Activated CD8-positive, alpha-beta memory T cell treated with anti-CD3 and anti-CD28 coated beads for 1 hour (primary cell): ENCODE measurements at places on chromosomes 7 and 10.

DNA sequence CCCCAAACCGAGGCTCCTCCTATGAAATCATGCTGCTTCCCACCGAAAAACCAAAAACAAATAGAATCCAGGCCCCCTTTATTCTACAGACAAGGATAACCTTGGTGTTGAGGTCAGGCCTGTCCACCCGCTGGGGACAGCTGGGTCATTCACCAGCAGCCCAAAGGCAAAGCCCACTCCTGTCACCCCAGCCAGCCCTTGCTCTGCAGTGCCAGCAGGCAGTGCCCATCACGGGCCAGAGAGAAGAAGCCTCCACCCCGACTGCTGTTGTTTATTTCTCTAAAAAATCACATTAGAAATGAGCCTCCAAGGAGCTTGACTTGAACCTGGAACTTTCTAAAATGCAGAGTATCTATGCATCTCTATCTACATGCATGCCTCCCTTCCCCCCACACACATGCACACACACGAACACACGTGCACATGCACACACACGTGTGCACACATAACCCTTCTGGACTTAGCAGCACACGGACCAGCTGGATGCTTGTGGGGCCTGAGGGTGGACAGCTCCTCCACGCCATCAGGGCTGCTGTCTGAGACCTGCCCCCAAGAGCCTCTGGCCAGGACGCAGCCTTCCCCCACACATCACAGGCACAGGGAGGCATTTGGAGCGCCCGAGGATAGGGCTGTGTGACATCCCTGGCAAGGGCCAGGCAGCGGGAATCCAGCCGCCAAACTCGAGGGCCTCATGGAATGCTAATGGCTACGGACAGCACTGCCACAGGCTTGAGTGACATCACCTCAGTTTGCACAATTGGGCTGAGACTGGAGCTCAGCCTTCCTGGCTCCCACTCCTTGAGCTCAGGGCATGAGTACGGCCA is 22.8 kb downstream of the PRKAG2 start:
- no peak for DNase-seq

- DNase-seq, result no peak
Observed at GRCh38 chr10:110017907-110018306, 10.1 kb downstream of the ADD3 start.

GRCh38 chr7:157932498-157933218 is 595.9 kb downstream of the DNAJB6 start:
- DNase-seq, result no peak

GRCh38 chr10:112509558-112510291 is 62.7 kb downstream of the VTI1A start:
- no peak for DNase-seq

GRCh38 chr7:114755856-114756255 is 166.0 kb upstream of the MDFIC start:
- DNase-seq, result no peak

DNA sequence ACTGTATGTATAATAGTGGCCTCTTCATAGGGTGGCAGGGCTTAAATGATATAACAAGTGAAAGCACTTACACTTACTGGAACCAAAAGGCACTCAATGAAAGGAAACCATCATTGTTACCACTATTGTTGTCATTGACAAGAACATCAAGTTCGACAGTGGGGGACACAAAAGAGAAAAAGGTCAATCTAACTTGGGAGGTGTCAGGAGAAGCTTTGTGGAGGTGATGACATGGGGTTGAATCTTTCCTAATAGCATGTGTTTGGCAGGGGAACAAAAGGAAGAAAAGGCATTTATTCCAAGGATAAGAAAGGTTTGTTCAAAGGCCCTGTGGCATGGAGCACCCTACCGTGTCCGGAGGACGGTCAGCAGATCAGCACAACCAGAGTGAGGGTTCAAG is 18.2 kb upstream of the ENO4 start:
- no peak for DNase-seq

DNA sequence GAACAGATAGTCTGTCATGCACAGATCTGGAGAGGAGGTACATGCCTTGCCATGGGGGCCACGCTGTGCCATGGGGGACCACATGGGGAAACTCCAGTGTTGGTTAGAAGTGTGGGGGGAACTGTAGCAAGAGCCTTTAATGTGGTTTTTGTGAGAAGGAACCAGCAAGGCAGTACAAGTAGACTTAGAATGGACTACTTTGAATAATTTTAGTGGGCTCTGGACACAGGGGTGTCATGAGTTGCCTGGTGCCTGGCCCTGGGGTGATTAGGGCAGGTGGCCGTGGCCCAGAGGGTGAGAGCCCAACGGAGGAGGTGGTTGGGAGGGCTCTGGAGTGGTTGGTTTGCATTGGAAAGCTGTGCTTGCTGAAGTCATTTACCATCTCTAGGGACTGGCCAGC is 77.2 kb downstream of the CXCL12 start:
- DNase-seq, result no peak

DNA sequence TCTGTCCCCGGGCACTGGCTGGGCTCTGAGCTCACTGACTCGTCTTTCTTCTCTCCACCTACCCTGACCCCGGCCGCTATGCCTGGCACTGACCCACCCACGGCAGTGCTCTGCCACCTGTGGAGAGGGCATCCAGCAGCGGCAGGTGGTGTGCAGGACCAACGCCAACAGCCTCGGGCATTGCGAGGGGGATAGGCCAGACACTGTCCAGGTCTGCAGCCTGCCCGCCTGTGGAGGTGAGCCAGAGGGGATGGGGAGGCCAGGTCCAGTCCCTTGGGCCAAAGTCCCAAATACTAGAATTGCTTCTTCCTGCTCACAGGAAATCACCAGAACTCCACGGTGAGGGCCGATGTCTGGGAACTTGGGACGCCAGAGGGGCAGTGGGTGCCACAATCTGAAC is 27.3 kb downstream of the TBATA start:
- DNase-seq, result no peak

GRCh38 chr10:96306516-96306915 is 2.3 kb downstream of the DNTT start:
- no peak for DNase-seq

- DNase-seq, result no peak
Observed at GRCh38 chr10:110762849-110763211, 108.9 kb upstream of the PDCD4 start.

DNA sequence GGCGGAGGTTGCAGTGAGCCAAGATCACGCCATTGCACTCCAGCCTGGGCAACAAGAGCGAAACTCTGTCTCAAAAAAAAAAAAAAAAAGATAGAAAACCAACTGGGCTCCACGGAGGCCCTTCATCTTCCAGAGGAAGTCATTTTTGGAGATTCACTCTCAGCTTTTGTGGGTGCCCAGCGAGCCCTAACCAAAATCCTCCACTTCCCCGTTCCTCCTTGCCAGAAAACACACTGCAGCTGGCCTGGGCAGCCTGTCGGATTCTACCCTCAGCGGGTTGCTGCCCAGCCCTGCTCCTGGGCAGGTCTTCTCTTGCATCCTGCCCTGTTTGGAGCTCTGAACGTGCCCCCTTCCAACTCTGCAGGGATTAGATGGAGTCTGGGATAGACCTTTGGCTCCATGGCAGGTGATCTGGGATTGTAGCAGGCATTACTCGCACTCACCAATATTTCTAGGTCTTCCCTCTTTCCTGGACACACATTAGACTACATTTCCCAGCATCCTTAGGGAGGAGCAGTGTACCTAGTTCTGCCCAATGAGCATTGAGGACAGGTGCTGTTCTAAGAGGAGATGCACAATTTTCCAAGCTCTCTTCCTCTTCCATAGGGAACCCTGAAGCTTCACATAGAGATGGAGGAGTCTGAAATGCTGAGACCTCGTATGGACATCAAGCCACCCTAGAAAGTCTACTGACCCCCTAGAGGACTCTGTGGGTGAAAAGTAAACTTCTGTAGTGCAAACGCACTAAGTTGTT is 4.6 kb downstream of the GRID2IP start:
- no peak for DNase-seq

DNA sequence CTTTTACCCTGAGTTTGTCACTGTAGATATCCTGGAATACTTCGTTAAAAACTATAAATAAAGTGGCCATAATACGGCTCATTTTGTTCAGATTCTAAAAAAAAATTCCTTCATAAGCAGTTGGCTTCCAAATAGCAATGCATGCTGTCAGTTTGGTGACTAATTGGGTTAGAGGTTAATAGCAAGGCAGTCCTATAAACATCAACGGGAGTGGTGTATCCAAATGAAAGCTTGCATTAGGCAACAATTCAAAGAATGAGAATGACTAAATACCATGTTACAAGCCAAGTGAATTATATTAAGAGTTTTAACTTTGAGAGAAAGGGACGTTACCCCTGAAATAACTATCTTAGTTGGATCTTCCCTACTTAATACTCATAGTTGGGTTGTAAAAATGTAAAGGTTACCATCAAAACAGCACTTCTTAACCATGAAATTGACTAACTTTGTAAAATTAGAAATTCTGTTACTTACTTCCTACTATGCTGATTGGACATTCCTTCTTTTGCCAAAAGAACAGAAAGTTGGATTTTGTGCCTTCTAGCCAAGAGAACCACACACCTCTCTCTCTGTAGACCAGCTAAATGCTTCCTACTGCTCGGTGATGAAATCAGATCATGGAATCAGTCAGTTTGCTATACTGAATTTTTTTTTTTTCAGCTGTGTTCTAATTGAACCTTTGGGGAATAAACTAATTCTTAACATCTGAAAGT is 98.0 kb downstream of the KAT6B start:
- no peak for DNase-seq

GRCh38 chr10:106396192-106396591 is 768.3 kb downstream of the SORCS1 start:
- no peak for DNase-seq

DNA sequence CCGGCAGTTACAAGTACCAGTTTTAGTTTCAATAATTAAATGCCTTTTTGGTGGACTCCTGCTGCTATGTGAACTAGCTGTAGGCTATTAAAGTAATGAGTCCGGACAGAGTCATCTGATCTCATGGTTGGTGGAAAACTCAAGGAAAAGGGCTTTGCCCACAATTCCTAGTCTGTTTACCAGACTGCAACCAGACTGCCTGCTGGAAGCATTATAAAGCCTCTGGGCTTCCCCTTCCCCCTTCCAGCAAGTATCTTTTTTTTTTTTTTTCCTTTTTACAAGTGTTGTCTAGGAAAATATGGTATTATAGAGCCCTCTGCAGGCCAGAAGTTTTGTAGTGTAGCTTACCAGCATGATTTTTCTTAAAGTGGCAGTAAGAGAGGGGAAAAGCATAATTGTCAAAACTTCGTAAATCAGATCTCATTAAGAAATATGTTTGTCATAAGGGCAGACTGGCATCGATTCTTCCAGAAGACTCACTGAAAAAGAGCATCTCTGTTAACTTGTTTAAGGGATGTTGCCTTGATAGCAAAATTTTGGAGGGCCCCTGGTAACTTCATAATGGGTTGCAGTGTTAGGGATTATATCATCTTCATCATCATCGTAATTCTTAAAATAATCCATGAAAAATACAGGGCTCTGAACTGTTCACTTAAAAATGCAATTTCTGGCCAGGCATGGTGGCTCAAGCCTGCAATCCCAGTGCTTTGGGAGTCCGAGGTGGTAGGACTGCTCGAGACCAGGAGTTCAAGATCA is 181.3 kb downstream of the TAX1BP1 start:
- no peak for DNase-seq

DNA sequence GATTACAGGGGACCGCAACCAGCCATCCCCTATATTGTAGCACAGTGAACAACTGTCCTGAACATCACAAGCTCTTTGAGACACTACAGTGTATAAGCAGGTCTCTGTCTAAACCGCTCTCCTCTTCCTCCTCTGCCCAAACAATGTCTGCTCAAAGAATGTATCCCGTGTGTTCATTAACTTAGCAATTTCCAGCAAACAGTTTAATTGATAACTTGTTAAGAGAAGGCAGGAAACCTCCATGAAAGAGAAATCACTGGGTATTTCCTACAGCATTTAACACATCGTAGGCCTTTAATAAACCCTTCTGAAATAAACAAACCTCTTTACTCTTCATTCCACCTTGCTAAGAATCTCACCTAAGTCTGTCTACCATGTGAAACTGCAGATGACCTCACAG is 1.5 kb downstream of the PMS2 start:
- no peak for DNase-seq

- DNase-seq, result no peak
Observed at GRCh38 chr10:98217801-98218200, 50.2 kb downstream of the LOXL4 start.

- DNase-seq, result no peak
Observed at GRCh38 chr7:94301024-94301586, 93.6 kb upstream of the COL1A2 start.

GRCh38 chr7:27185854-27186667 is 1.0 kb upstream of the HOXA11 start:
- DNase-seq, result no peak

DNA sequence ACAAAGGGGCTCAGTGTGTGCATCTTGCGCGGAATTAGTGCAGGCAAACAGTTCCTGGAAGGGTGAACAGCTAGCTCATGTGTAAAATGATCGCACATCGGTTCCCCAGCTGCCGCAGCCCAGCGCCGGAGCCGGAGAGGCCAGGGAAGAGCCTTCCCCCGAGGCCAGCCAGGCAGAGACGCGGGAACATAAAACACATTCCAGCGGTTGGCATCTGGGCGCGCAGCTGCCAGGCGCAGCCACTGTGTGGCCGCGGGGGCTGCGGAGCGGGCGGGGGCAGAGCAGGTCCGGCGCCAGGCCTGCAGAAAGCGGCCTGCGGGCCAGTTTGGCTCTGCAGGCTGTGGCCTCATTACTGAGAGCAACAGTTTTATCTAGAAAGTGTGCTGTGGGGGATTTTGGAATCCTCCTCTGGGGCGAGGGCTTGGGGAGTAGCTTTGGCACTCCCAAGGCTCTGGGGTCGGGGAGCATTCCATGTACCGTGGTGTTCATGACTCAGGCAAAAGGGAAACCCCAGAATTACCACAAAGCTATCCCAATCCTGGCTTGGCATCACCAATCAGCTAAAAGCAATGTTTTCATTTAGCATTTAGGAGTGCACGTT is 74.3 kb downstream of the SAMD9 start:
- no peak for DNase-seq

DNA sequence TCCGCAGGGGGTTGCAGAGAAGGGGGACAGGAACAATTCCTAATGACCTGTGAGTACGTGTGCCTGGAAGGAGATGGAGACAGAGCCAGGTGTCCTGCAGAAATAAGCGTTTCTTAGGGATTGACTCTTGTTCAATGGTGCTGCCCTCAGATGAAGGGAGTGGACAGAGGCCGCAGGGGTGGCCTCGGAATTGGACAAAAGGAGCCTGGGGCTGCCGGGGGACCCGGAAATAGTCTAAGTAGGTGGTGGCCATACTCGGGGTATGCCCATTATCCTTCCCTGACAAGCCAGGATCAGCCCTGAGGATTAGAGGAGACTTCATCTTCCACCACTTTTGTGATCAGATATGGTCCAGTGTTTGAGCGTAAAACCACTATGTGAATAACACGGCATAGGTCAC is 39.2 kb downstream of the ELFN1 start:
- DNase-seq, result no peak

- DNase-seq, result no peak
Observed at GRCh38 chr10:17226891-17227303, 1.1 kb upstream of the VIM start.

GRCh38 chr7:40700653-40701421 is 566.0 kb downstream of the SUGCT start:
- no peak for DNase-seq

DNA sequence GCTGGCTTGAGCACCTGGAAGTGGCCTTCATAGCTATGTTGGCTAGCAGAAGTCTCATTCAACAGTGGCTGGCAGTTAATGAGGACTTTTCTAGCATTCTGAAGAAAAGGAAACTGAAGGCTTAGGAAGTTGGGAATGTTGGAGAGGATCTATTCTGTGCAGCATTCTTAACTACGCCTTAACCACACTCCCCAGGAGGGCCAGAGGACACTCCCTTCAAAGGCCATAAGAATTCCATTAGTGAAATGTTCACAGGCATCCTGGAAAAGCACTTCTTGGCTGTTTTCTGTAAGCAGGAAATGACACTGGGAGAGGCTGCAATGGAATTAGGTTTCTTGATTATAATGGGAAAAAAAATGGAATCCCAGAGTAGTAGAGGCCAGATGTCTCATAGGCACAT is 188.9 kb downstream of the ARHGAP12 start:
- DNase-seq, result no peak
